ENCODE measurements at places on chromosomes 16 and 17.

DNA sequence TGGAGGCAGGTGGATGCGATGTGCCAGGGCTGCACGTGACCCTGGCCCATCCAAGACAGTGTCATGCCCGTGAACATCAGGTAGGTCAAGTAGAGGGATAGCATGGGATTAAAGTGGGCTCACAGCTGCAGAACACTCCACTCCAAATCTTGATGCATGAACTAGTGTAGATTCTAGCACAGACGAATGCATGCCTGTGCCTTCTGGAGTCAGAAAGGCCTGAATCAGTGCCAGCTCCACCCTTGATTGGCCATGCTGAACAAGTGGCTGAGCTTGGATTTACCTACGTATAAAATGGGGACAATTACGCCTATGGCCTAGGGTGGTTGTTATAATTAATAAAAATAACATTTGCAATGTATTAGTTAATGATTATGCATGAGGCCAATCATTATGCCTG lies 10.6 kb downstream of the IRX3 start:
- DNase-seq: no peak

DNA sequence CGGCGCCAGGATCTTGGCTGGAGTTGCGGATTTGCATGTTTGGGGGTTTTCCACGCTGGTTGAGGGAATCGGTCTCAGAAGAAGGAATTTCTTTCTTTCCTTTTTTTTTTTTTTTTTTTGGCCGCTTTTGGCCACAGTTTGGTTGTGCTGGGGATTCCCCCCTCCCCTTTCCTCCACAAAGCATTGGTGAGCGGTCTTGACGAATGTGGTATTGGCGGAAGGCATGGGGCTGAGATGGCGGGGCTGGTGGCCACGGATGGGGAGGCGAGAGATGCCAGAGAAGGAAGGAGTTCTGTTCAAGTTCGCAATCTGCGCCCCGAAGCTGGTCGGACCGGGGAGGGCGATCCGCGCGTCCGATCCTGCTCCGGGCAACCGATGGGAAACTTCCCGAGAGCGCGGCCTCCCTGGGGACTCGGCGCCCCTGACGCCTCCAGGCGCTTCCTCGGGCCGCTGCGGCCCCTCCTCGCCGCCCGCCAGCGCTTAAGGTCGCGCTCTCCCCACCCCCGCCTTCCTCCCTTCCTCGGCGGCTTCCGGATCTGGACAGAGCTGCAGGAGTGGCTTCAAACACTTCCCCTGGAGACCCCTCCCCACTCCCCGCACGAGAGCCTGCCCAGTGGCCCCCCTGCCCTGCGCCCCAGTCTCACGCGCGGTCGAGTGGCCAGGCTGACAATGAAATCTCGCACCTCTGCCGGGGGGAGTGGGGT lies 43.2 kb downstream of the RAI1 start:
- DNase-seq: no peak

DNA sequence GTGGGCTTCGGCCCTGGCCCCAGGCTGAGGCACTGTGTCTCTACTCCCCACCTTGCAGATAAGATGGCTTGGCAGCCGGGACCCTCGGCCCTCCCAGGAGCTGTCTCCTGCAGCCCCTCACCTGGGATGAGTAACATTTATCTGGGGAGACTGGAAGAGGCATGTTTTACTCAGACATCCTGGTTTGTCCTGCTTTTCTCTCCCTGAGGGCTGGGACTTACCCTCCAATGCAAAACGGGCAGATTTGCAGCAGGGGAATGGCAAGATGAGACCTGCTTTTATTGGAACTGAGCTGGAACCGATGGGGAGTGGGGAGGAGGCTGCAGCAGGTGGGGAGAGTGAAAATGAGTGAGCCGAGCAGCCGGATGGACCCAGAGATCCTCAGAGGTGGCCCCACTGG lies 27.3 kb upstream of the UBE2G1 start:
- DNase-seq: no peak

DNA sequence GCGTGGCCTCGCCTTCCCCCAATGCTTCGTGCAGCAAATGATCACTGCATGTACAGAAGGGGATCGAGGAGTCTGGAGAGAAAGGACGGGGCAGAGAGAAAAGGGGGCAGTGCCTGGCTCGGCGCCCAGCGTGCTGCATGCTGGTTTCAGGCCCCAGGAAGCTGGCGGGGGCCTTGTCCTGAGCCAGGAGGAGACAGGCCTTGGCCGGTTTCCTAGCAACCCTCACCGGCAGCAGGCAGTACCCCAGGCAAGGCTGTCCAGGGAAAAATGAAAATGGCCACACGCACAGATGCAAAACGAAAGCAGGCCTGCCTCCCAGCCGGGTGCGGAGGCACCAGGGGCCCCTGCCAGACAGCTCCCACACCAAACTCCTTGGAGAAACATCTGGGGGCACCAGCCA lies 126.3 kb downstream of the ZFHX3 start:
- DNase-seq: no peak

GRCh38 chr16:2924901-2925755 lies 13.4 kb downstream of the FLYWCH1 start:
- no peak for DNase-seq

- DNase-seq: no peak
Observed at GRCh38 chr16:89867918-89868317, 5.5 kb upstream of the TCF25 start.

- DNase-seq: peak; percentile 76
Observed at GRCh38 chr16:47732523-47733111, 271.5 kb downstream of the PHKB start.

DNA sequence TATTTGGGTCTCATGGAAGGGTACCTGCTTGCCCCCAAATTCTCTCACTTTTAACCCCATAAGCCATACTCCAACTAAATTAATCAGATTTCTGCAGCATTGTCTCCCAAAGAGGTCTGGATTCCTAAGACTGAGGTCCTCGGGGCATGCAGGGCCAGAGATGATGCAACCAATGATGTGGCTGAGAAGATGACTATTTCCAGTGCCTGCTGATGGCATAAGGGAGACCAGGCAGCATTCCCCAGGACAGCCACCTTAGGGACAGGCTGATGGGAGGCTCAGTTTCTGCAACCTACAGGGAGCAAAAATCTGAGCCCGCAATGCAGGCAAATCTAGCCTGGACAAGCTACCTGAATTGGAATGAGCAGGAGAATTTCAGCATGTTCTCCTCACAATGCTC lies 76.8 kb upstream of the ASIC2 start:
- DNase-seq: no peak

DNA sequence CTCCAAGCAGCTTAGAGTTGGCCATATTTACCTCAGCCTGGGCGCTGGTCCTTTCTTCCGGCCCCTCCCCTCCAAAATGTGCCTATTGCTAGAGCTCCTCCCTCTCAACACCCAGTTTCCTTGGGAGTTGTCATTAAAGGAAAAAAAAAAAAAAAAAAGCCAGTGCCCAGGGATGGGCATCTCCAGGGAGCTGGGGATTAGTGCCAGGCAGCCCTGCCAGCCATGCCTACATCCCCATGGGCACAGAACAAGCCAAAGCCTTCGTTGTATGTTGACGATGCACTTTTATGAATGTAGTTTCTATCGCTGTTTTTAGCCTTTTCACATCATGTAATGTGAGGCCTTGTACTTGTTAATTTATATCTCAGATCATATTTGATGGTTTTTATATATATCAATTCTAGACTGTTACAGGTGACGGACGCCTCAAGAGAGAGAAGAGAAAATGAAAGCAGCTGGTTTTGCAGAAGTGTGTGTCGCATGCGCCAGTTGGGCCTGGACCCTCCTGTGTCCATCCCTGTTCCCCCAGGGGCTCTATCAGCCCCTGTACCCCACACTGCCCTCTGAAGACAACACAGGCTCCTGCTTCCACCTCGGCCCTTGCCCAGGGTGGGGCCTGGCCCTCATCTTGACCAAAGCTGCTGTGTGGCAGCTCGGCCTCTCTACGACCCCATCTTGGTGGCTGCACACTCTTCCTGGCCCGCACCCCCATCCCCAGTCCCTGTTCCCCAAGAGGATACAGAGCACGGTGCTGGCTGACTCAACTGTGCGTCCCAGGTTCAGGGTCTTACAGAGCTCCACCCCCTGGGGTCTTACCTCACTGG lies 4.8 kb downstream of the LIMD2 start:
- DNase-seq: no peak
